ENCODE measurements at places on chromosomes 4 and X.

- DNase-seq = no peak
Observed at GRCh38 chr4:104879854-104880253, 266.8 kb upstream of the TET2 start.

- DNase-seq = no peak
Observed at GRCh38 chrX:107726816-107727534, 48.6 kb downstream of the TSC22D3 start.

DNA sequence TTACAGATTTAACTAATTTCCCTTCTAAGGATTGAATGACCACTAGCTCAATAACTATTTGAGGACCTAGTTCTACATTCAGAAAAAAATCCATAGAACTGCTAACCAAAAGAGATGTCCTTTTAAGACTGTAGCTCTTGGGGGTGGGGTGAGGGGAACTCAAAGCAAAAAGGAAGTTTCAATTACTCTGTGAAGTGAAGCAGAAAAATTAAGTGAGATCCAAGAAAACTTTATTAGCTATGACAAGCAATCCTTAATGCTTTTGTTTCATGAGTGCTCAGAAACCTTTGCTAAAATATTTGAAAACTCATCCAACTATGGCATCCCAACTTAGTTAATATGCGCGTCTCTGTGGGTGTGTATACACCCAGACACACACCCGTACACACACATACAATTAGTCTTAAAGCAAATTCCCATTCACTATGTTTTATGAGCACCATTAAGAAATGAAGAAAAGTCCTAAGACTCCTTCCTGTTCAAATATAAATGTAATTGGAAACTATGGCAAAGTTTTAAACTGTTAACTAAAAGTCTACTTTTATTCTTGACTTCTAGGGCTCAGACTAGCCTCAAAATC lies 44.5 kb downstream of the GPC4 start:
- DNase-seq = no peak

DNA sequence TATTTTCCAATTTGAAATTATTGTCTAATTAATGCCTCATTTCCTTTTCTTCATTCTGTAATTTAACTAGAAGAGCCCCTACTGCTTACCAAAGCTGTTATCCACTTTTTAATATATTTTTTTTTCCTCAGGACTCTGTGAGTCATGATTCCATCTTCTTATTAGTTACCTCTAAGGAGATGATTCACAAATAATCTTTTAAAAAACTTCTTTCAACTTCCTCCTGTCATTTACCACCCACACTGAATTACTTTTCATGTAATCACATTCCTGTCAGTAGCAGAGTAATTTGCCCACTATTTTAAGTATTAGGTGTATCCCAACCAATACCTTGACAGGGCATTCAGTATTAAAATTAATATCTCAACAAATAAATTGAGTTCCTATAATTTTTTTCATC lies 470.9 kb upstream of the ADGRL3 start:
- DNase-seq = no peak

DNA sequence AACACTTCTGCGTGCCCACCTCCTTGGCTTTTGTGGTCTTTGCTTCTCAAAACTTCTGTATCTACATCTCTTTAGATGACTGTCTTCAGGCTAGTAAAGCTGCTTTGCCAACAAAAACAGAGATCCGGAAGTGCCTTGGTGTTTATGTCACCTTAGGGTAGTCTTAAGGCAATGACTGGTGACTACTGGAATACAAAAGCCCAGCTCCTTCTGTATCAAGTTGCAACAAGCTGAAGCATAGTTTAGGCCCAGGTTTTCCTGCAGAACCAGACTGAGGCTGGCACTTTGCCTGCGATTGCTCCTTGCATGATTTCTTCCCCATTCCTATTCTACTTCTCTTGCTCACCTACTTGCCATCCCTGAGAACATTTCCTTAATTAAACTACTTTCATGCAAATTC lies 333.8 kb downstream of the DMD start:
- no peak for DNase-seq

- no peak for DNase-seq
Observed at GRCh38 chrX:30150196-30150895, 65.0 kb upstream of the MAGEB2 start.

DNA sequence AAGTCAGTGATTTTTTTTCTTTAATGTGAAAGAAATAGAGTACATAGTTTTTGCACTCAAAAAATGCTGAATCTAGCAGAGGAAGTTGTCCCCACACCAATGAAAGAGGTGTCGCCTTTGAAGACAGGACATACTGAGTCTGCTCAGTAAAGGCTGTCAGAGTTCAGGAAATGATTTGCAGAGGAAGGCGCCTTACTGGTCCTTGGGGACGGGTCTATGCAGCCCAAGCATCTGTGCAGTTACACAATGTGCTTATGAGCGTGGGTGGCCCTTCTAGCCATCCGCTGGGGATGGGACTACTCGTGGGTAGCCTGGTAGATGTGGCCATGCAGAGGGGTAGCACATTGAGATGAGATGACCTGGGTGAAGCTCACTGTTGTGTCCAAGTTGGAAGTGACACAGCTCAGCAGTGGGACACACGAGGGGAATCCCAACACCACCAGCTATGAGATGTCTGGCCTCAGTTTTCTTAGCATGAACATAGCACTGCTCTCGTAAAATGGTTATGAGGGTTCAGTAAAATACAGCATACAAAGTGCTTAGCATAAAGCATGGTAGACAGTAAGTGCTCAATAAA lies 116.5 kb upstream of the RBPJ start:
- no peak for DNase-seq

GRCh38 chr4:121239951-121240350 lies 75.8 kb upstream of the TNIP3 start:
- DNase-seq = no peak
